NCI-H510A (cell line): ENCODE measurements at places on chromosomes 7 and 10.

GRCh38 chr7:28630350-28630749 lies 218.0 kb downstream of the CREB5 start:
- DNase-seq = no peak

- DNase-seq = no peak
Observed at GRCh38 chr7:82156893-82157292, 286.7 kb downstream of the CACNA2D1 start.

DNA sequence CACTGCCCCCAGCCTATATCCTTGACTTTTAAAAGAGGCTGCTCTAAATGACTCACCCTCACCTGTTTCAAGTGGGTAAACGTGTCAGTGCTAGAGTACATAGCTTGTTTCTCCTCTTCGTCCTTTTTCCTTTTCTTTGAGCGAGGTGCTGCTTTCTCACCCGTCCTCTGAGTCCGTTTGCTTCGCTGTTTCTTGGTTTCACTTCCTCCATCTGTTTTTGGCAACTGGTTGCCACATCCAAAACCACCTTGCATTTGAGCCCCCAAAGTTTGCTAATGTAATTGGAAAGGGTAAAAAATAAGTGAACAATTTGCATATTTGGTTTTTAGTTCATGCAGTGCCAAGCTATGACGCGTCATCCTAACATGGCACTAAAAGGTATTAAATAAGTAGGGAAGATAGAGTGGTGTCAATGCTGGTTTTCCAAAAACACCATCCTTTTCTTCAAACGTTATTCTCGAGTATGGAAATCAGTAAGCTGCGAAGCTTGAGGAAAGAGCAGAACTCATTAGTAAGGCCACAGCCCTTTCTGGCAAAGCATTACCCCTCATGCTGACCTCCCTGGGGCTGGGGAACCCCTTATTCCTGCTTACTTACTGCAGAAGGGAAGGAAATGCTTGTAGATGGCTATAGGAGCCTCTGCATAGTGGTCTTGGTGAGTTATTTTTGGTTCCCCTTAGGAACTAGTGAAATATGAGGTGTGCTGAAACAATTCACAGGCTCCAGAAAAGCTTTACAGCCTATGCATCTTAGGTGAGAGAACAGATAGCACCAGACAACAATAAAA lies 133.5 kb downstream of the GALNT11 start:
- DNase-seq = no peak

GRCh38 chr10:1188558-1189135 lies 132.5 kb downstream of the WDR37 start:
- no peak for DNase-seq

- DNase-seq = no peak
Observed at GRCh38 chr10:4174197-4174596, 389.2 kb upstream of the KLF6 start.

DNA sequence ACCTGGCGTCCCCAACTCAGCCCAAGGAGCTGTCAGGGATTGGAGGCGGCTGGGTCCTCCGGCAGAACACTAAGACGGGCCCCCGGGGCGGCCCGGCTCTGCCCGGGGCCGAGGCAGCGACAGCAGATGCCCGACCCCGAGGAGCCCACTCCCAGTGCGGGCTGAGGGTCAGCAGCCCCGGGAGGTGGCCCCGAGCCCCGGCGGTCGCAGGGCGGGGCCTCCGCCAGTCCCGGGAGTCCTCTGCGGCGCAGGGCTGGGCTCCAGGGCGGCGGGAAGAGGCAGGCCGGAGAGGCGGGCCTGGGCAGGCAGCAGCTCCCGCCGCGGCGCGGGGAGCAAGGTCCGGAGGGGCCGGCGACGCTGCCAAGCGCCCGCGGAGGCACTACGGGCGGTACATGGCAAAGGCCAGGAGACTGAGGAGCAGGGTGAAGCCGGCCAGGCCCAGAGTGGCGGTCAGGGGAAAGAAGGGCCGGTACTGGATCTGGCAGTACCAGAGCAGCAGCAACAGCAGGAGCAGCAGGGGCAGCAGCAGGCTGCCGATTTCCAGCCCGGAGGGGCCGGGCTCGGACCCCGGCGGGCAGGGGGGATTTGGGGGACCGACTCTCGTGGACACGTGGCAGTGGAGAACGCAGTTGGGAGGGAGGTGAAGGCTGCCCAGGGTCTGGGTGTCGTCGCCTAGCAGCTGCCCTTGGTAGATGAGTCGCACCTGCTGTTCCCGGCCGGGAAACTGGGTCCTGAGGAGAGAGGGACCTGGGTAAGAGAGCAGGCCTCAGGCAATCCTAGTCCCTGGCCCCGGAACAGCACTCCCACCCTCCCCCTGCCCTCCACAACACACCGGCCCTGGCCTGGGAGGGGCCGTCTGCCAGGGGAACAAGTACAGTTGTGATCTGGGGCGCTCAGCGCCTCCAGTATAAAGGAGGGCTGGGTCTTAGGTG lies 827 bp upstream of the FASTK start:
- DNase-seq = no peak

GRCh38 chr7:855686-856369 lies 20.5 kb upstream of the GET4 start:
- no peak for DNase-seq

DNA sequence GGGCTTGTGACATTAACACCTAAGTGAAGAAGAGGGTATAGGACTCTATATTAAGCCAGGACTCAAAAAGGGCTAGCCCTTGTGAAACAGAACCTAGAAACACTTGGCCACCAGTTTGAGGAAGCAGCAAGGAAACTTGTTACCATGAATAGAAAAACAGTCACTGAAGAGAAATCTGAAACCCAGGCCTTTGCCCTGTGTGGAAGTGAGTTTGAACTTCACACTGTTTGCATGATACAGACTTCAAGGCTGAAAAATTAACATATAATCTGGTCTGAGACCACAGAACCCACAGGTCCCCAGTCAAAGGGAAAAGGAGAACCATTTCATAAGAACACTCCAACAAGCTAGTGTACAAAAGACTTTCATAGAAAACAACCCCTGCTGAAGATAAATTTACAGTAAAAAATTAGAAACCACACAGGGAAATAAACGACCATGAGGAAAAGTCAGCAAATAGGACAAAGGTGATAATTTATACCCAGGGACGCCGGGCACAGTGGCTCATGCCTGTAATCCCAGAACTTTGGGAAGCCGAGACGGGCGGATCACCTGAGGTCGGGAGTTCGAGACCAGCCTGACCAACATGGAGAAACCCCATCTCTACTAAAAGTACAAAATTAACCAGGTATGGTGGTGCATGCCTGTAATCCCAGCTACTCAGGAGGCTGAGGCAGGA lies 76.1 kb downstream of the SKIDA1 start:
- no peak for DNase-seq

DNA sequence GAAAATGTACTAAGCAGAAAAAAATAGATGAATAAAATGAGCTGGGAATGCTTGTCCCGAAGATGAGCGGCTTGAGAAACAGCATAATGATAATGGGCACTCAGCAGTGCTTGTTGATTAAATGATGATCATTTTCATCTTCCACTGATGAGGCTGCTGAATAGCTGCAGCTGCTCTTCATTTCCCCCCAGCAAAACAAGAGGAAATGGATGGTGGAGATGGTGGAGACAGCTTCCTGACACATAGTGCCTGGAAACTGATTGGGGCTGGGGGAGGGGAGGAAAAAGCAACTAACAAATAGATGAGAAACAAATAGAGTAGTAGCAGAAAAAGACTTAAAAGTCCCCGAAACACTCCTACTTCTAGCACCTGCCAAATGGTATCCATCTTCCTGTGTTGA lies 41.4 kb downstream of the MRC1 start:
- DNase-seq = peak; percentile 10

DNA sequence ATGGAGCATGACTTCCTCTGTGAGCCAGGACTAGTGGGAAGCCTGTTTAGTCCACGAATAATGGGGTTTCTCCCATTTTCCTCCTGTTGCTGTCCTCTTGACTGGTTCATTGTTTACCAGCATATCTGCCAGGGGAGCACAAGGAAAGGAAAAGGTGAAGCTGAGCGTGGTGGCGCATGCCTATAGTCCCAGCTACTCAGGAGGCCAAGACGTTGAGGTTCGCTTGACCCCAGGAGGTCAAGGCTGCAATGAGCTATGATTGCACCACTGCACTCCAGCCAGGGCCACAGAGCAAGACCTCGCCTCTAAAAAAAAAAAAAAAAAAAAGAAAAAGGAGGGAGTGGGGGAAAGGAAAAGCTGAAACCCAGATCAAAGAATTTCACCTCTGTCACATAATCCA lies 5.8 kb upstream of the IL2RA start:
- no peak for DNase-seq

GRCh38 chr10:62911210-62911963 lies 95.2 kb upstream of the EGR2 start:
- DNase-seq = no peak

- no peak for DNase-seq
Observed at GRCh38 chr10:28754930-28755718, 77.8 kb downstream of the BAMBI start.

DNA sequence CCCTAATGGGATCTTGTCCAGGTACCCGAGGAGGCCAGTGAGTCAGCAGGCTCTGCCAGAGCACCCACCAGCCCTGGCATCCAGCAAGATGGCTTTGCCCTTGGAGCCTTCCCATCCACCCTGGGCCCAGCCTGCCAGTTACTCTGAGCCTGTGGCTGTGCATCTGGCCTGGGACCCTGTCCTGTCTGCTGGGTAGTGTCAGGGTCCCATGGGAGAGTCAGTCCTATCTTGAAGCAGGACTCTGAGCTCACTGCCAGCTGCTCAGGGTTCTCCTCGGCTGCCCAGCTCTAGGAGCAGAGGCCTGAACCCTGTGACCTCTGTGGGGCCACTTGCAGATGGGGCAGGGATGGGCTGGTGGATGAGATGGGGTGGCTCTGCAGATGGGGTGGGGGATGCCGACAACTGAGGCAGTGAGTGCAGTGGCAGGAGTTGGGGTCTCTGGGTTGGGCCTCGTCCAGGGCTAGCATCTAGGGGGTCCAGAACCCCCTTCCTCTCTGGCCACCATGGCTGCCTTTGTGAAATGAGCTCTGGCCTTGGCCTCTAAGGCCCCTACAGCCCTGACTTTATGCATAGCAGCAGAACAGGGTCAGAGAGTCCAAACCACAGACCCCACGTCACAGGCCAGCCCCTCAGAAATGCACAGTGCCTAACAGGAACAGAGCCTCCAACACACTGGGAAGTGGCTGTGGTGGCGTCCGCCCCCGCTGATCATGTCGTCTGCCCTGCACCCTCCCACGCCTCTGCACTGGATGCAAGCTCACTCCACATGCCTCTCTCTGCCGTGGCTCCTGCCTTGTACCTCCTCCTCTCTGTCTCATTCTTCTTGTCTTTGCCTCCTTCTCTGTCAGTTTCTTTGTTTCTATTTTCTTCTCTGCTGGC lies 88.1 kb upstream of the RET start:
- no peak for DNase-seq

GRCh38 chr7:116399819-116400218 lies 99.7 kb upstream of the CAV2 start:
- DNase-seq = no peak

GRCh38 chr7:53642361-53642760 lies 606.9 kb downstream of the POM121L12 start:
- DNase-seq = no peak

DNA sequence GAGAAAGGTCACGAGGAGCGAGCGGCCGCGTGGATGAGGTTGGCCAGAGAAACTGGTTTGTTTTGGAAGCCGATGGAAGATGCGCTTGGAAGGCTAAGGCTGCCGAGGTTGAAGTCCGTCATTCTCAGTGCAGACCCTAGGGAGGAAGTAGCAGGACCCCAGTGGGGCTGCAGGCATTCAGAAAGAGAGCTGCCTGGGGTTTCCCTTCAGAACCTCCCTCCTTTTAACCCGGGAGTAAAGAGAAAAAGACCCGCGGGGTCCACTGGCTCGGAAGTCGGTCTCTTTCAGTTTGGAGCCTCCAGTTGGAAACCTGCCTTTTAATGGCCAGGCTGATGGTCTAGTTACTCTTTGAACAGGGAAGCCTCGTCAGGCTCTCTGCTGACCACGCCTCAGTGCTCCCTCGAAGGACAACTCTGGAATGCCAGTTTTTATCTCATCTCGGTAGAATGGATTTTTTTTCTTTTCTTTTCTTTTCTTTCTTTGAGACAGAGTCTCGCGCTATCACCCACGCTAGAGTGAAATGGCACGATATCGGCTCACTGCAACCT lies 188.6 kb downstream of the CUX1 start:
- no peak for DNase-seq

GRCh38 chr7:77985232-77985973 lies 186.8 kb downstream of the PHTF2 start:
- no peak for DNase-seq

DNA sequence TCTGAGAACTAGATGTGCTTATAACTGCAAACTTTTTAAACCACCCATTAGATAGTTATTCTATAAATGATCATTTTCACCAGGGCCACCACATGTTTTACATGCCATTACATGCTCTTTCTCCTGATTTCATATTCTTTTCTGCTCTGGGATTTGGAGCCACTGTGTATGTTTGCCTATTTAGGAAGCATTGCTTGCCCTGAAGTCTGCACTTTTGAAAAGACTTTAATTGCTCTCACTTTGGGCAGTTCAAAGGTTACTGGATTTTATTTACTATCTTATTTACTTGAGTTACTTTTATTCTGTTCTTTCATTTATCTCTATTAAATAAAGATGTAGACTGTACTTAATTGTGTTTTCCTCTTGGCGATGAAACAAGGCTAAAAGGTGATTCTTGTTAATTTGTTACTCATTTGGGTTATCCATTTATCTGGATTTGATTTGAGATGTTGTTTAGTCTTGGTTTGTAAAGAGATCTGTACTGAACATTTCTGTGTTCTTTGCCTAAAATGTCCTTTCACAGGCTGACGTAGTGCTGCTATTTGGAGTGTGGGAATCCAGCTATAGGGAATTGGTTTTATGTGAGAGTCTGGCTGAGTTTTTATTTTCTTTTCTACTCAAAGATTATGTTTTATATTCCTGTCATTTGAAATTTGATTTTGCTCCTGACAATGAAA lies 88.8 kb downstream of the SUGCT start:
- DNase-seq = no peak

- DNase-seq = no peak
Observed at GRCh38 chr7:27895551-27895950, 155.6 kb downstream of the TAX1BP1 start.

DNA sequence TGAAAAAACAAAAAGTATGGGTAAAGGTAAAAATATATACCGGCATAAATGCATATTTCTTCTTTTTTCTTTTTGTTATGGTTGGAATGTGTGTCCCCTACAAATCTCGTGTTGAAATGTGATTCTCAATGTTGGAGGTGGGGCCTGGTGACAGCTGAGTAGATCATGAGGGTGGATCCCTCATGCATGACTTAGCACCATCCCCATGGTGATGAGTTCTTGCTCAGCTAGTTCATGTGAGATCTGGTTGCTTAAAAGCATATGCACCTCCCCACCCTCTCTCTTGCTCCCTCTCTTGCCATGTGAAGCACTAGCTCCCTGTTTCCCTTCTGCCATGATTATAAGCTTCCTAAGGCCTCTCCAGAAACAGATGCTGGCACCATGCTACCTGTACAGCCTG lies 93.3 kb downstream of the HYCC1 start:
- DNase-seq = peak; percentile 4

GRCh38 chr7:95209788-95210187 lies 114.5 kb downstream of the PON1 start:
- DNase-seq = no peak

- no peak for DNase-seq
Observed at GRCh38 chr7:105838627-105839231, 37.7 kb downstream of the ATXN7L1 start.
